ENCODE measurements at places on chromosomes 16 and 17.

- DNase-seq = peak; percentile 72
These were observed 43.5 kb downstream of the REXO5 start for GRCh38 chr16:20849589-20850390.

GRCh38 chr17:75069783-75070182 is 18.0 kb upstream of the SLC16A5 start:
- DNase-seq = no peak

DNA sequence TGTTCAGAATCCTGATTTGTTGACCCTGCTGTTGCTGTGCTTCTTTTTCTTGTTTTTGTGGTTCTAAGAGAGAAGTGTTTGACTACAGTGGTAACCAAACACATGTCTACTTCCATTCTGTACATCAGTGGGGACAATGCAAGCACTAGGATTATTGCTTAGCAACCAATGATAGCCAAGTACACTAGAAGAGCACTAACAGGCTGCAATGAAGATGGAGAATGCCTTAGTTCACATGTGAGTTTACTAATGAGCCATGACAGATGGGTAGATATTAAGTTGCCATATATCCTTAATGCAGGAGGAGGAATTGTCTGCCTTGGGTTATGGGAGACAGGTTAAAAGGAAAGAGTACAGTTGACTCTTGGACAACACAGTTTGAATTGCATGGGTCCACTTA is 8.3 kb downstream of the EFCAB5 start:
- no peak for DNase-seq

GRCh38 chr17:58317421-58318064 is 11.1 kb downstream of the TSPOAP1 start:
- peak; percentile 55 for DNase-seq

DNA sequence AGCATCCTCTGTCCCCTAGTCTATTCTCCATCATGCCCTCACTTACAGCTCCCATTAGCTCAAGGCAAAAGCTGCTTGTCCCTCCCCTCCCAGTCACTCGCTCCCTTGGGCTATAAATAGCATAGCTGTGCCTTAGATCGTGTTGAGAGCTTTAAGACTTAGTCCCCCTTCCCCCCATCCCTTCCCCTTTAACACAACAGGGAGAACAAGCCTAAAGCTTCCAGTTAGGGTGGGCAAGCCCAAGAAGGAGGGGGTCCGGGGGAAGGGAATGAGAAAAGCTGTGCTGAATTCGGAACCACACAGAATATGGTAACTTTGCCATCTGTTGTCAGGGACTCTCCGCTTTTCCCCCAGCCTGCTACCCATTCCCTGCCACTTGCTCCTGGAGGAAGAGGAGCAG is 4.9 kb upstream of the HIGD1B start:
- DNase-seq = no peak

DNA sequence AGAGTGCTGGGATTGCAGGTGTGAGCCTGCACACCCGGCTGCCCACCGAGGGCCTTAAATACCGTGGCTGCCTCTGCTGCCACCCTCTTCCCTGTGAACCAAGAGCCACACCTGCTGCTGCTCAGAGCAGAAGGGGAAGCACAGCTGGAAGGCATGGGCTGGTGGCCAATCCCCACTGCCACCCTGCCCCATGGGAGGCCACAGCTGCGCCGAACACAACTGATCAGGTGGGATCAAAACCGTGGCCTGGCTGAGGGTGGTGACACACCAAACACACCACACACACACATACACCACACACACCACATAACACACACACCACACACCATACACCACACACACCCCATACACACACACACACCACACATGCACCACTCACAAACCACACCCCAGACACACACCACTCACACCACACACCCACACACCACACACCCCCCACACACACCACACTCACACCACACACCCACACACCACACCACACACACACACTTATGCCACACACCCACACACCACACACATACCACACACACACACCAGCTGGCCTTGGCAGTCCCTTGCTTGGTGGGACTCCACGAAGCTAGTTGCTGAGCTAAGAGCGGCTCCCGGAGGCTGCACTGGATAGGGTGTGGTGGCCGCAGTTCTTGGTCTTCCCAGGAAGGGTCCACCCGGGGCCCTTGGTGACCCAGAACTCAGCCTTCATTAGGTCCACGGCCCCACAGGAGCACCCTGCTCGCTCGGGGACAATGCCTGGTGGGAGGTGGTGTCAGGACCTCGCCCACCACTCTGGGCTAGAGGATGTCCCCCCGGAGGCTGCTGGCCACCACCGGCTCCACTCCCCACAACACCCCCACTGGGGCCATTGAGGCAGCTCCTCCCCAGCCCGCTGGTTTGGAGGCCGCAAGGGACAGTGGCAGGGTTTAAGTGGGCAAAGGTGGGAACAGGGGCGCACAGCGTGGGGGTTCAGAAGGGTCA is 14.9 kb downstream of the CEP131 start:
- no peak for DNase-seq

- DNase-seq = peak; percentile 76
These were observed 902 bp upstream of the DHRS7B start for GRCh38 chr17:21125862-21126261.

- no peak for DNase-seq
These were observed 55.0 kb upstream of the GNAO1 start for GRCh38 chr16:56136256-56136655.

- DNase-seq = no peak
These were observed 11.4 kb upstream of the SLC38A10 start for GRCh38 chr17:81306491-81306890.

DNA sequence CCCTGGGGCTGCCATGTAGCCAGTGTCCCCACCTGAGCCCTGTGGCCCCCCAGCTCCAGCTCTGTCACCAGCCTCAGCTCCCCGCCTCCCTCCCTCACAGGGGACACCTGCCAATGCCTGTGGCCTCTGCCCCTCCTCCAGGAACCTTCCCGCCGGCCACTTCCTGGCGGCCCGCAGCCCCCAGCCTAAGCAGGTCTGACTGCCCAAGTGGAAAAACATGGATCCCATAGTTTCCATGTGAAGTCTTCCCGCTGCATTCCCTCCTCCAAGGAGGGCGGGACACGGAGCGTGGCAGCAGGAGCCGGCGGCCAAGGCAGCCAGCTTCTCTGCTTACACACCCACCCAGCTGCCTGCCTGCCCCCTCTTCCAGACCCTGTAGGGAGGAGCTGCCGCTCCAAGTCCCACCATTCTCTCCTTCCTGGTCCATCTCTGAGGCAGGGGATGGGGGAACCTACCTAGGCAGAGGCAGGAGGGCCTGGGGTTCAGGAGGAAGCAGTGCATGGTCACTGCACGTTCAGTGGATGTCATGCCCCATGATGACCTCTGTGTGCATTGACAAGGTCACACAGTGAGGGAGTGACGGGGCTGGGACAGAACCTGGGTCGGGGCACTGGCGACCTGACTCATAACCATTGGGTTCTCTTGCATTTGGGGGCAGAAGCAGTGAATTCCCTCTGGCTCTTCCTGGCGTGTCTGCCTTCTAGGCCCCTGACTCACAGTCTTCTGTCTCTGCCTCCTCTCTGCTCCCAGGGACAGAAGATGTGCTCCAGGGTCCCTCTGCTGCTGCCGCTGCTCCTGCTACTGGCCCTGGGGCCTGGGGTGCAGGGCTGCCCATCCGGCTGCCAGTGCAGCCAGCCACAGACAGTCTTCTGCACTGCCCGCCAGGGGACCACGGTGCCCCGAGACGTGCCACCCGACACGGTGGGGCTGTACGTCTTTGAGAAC is 8.7 kb downstream of the VASN start:
- DNase-seq = no peak

GRCh38 chr17:51371732-51372151 is 111.4 kb downstream of the UTP18 start:
- peak; percentile 18 for DNase-seq

DNA sequence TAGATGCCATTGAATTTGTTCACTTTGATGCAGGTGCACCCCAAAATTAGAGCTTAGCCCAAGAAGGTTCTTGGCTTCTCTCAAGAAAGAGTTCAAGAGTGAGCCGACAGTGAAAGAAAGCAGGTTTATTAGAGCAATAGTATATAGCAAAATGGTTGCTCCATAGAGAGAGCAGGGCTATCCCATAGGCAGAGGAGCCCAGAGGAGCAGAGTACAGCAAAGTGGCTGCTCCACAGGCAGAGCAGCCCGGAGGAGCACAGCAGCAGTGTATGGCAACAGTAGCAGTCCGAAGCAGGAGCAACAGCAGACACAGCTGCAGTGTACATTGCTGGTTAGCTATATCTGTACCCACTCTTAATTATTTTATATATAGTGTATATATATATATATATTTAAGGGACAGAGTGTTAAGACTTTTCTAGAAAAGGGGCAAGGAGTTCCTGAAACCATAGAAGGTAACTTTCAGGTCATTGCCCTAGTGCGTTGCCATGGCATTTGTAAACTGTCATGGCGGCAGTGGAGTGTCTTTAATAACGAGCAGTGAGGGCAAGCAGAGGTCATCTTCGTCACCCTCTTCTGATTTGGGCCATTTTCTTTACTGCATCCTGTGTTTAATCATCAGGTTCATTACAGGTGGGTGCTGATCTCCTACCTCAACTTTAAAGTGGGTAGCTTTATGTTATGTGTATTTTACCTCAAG is 222.7 kb downstream of the CYB561 start:
- no peak for DNase-seq

GRCh38 chr16:11950388-11950787 is 8.5 kb upstream of the NPIPB2 start:
- DNase-seq = no peak

DNA sequence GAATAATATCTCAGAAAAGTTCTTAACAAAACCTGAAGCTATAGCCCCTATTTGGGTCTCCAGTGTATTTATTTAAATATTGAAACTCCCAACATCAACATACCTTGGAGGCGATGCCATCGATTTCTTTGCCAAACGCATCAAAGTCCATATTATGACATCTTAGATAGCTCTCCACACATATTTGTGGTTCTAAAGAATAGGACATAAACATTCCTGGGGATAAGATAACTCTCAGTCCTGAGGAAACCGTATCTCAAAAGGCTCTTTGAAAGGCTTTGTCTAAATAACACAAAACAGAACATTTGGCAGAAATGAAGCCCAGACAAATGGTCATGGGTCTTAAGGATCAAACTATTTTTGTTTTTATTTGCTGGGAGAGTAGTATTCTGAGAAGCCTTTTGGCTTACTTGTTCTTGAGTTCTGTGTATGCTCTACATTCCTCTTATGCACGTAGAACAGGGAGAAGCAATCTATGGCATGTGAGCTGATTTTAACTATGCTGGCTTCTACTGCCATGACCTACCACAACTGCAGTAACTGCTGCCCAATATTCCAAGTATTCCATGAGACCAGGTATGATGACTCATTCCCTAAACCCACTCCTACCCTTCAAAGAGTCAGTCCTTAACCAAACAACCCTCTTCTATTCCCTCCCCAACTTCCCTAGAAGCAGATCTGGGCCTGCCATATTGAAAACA is 279.0 kb upstream of the ZFHX3 start:
- DNase-seq = no peak

GRCh38 chr17:40779181-40779909 is 3.0 kb downstream of the KRT27 start:
- DNase-seq = peak; percentile 14
